Activated CD4-positive, alpha-beta T cell treated with anti-CD3 and anti-CD28 coated beads, Interleukin-2, amount 10 ng/mL, durations not matched to agents 7 days and 5 days (primary cell): ENCODE measurements at places on chromosomes 4 and X.
A peak's percentile ranks its signal among the peaks of the same experiment; 100 is the strongest.

- no peak for DNase-seq
- H3K4me1 ChIP-seq = no peaks in the 10 kb centered on the region
- H3K4me3 ChIP-seq = no peak overlapping the region
- H3K27me3 ChIP-seq = no peaks in the 10 kb centered on the region
- no peaks in the 10 kb centered on the region for H3K36me3 ChIP-seq
Observed at GRCh38 chrX:93585661-93586060, 87.7 kb downstream of the NAP1L3 start.

DNA sequence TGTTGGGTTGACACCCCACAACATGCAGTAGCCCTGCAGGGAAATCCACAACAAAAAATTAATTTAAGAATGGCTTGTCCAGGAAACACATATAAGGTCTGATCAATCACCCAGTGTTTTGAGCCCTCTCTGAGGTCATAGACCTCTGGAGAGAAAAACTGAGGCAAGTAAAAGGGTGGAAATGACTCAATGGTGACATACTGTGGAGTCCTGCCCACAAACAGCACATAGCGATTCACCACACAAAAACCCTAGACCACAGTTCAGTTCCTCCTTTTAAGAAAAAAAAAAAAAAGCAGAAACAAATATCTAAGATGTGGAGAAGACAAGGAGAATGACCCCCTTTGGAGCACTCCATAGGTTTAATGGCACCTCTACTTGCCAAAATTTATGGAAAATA is 2691.0 kb downstream of the PCDH7 start:
- no peaks in the 10 kb centered on the region for H3K36me3 ChIP-seq
- DNase-seq = no peak
- no peaks in the 10 kb centered on the region for H3K4me1 ChIP-seq

GRCh38 chr4:123378794-123379193 is 17.8 kb upstream of the SPRY1 start:
- no peak for DNase-seq
- no peaks in the 10 kb centered on the region for H3K4me1 ChIP-seq
- H3K27ac ChIP-seq = no peak overlapping the region
- H3K36me3 ChIP-seq = no peaks in the 10 kb centered on the region

GRCh38 chr4:23332313-23332712 is 557.5 kb downstream of the PPARGC1A start:
- H3K4me1 ChIP-seq = peaks cover 25% of the 10 kb centered on the region
- DNase-seq = no peak
- no peaks in the 10 kb centered on the region for H3K36me3 ChIP-seq
- no peak overlapping the region for H3K27ac ChIP-seq
- no peaks in the 10 kb centered on the region for H3K27me3 ChIP-seq

DNA sequence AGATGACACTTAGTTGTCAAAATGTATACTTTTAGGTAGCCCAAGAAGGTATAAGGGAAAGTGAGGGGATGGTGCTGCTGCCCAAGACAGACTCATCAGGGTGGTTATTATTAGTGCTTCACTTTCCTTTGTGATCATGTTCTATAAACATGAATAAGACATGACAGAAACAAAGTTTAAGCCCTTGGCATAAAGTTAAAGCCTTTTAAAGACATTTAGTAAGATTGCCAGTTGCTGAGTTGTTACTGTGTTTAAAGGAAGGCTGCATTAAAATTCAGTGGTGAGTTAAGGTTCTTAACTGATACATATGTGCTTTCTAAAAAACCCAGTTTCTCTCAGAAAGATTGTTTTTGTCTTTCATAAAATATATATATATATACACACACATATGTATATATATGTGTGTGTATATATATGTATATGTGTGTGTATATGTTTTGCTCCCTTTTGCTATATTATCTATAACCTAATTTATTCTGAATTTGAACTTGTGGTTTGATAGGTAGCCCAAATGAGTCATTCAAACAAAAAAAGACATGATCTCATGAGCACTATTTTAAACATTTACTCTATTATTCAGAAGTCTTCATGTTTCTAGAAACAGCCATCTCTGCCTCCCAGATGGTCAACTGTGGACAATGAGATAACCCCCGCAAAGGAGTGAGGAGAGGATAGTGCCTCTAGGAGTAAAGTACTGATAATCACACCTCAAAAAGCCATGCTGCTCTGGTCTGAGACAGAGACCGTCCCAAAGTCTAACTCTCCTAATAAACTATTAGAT is 98.1 kb upstream of the OTUD4 start:
- no peaks in the 10 kb centered on the region for H3K36me3 ChIP-seq
- no peak for DNase-seq
- no peaks in the 10 kb centered on the region for H3K4me1 ChIP-seq
- H3K27ac ChIP-seq = no peak overlapping the region

DNA sequence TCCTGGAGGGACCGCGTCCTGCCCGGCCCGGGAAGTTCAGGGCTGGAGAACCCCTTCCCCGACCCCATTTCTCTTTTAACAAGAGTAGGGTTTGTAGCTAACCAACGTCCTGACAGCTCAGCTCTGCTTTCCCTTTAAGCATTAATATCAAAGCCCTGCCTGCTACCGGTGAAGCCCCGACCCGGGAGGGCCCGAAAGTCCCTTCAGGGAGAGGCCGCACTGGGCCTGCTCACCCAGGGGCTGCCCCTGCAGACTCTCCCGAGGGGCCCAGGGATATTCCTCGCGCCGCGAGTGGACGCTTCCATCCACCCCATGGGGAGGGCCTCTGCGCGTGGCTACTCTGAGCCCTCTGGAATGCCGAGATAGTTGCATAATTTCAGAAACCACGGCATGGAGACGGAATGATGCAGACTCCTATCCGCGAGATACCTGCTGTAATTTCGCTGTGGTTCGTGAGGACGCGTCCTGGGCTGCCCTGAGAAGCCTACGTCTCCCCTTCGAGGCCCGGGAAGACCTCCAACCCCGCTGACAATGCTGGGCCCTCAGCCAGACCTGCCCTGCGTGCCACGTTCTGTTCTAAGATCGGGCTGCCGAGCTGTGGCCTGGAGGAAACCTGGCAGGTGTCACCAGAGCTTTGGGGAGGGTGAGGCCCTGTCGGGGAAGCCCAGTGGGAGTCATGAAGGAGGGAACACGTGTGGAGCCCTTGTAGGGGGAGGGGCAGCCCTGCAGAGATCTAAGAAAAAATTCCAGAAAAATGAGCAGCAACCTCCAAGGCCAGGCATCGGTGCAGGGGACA is 999 bp upstream of the CTBP1 start:
- H3K27me3 ChIP-seq = no peaks in the 10 kb centered on the region
- peak; percentile 47 for DNase-seq
- peaks cover 70% of the 10 kb centered on the region for H3K4me1 ChIP-seq

DNA sequence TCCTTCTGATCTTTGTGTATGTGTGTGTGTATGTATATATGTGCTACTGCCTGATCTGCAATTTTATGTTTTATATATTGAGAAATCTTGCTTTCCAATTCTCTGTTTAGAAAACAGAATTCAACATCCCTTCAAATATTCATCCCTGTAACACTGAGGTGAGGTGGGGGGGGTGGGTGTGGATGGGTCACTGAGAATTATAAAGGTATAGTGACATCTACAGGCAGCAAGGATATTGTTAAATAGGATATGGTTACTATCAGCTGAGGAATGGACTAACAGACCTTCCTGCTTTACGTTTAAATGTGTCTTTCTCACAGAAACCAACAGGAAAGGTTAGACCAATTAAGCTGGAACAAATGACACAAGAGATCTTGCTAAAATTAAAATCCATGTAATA is 19.0 kb upstream of the MAGEB2 start:
- H3K27me3 ChIP-seq = no peaks in the 10 kb centered on the region
- no peak overlapping the region for H3K4me3 ChIP-seq
- H3K36me3 ChIP-seq = no peaks in the 10 kb centered on the region
- no peak for DNase-seq
- no peaks in the 10 kb centered on the region for H3K4me1 ChIP-seq
- no peak overlapping the region for H3K27ac ChIP-seq
